ENCODE measurements at places on chromosomes 1 and 21. TPM values are rescaled to one million over a fixed set of nuclear protein-coding genes. Genes with fewer than 3 reads are reported as not detected.
A peak's percentile ranks its signal among the peaks of the same experiment; 100 is the strongest.

NBL1 gene
- 138 TPM for total RNA-seq

ATP1A4 gene
- total RNA-seq, result not detected

SPTA1 gene
- total RNA-seq, result not detected

ITLN2 gene
- total RNA-seq, result 63.8 TPM

TAF1A gene
- 8.2 TPM for total RNA-seq

TEX38 gene
- not detected for total RNA-seq

HRNR gene
- total RNA-seq, result not detected

OSCP1 gene
- total RNA-seq, result 12.4 TPM

GRCh38 chr1:99986656-99987225 is 16.9 kb downstream of the SLC35A3 start:
- peaks cover 4% of the 10 kb centered on the region for H3K36me3 ChIP-seq
- no peak for DNase-seq
- no peaks in the 10 kb centered on the region for H3K4me1 ChIP-seq
- H3K27ac ChIP-seq, result peak overlapping the region; percentile 69
- H3K27me3 ChIP-seq, result no peaks in the 10 kb centered on the region
- H3K4me3 ChIP-seq, result no peak overlapping the region

DNA sequence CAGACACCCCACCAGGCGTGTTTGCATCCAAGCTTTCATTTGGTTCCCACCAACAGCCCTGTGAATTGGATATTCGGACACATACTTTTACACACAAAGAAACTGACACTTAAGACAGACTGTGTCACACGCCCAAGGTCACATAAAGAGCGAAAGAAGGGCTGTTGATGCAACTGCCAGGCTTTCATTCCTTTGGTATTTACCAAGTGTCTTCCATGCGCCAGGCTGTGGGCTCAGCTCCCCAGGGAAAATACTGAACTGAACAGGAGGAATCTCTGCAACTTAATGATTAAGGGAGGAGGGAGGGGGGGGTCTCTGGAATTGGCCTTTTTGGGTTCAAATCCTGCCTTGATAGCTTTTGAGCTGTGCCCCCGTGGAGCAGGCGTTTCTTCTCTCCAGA is 122.8 kb downstream of the ACTL8 start:
- H3K27ac ChIP-seq, result no peak overlapping the region
- no peaks in the 10 kb centered on the region for H3K4me1 ChIP-seq
- no peak overlapping the region for H3K4me3 ChIP-seq
- H3K36me3 ChIP-seq, result no peaks in the 10 kb centered on the region

GRCh38 chr1:209531549-209531948 is 52.0 kb upstream of the CAMK1G start:
- no peak overlapping the region for H3K4me3 ChIP-seq
- H3K27ac ChIP-seq, result no peak overlapping the region
- H3K4me1 ChIP-seq, result no peaks in the 10 kb centered on the region
- no peaks in the 10 kb centered on the region for H3K36me3 ChIP-seq

GRCh38 chr1:224435318-224435763 is 744 bp upstream of the WDR26 start:
- peak overlapping the region; percentile 99 for H3K27ac ChIP-seq
- H3K4me1 ChIP-seq, result peaks cover 33% of the 10 kb centered on the region
- H3K36me3 ChIP-seq, result peaks cover 7% of the 10 kb centered on the region
- no peaks in the 10 kb centered on the region for H3K27me3 ChIP-seq
- no peak for DNase-seq

DNA sequence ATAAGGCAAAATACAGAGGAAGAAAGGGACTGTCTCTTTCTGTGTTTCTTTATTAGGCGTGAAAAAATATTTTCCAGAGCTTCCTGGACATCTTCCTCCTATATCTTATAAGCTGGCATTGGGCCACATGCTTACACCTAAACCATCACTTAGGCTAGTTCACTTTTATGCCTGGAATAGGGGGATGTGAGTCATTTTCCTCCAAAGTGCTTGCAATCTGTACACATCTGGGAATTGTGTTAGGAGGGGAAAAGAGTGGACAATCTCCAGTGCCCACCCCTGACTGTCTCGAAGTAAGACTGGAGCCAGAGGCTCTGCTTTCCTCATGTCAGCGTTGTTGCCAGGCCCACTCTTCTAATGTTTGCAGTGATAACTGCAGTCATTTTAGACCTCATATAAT is 29.9 kb downstream of the GIPC2 start:
- no peak for DNase-seq
- H3K27ac ChIP-seq, result no peak overlapping the region
- H3K36me3 ChIP-seq, result no peaks in the 10 kb centered on the region
- H3K4me1 ChIP-seq, result no peaks in the 10 kb centered on the region

DNA sequence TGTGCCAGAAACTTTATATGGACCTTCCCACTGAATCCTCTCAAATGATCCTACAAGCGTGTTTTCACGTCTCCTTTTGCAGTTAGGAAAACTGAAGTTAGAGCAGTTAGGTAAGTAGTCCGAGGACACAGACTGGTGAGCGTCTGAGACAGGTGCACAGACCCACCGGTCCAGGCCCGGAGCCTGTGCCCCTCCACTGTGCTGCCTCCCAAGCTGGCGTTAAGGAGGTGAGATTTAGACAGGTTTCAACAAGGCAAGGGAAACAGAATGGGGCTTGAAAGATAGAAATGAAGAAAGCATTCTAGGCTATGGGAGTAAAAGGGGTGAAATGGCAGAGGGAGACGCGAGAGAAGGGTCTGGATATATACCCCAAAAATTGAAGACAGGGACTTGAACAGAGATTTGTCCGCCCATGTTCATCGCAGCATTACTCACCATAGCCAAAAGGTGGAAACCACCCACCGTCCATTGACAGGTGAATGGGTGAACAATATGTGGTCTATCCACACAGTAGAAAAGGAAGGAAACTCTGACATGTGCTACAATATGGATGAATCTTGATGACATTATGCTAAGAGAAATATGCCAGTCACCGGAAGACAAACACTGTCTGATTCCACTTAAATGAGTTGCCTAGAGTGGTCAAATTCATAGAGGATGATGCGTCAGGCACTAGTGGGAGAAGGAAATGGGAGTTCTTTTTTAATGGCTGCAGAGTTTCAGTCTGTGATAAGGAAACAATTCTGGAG is 15.7 kb upstream of the PKP1 start:
- H3K36me3 ChIP-seq, result no peaks in the 10 kb centered on the region
- H3K27ac ChIP-seq, result no peak overlapping the region
- DNase-seq, result no peak
- H3K4me1 ChIP-seq, result no peaks in the 10 kb centered on the region
- no peak overlapping the region for H3K4me3 ChIP-seq

DNA sequence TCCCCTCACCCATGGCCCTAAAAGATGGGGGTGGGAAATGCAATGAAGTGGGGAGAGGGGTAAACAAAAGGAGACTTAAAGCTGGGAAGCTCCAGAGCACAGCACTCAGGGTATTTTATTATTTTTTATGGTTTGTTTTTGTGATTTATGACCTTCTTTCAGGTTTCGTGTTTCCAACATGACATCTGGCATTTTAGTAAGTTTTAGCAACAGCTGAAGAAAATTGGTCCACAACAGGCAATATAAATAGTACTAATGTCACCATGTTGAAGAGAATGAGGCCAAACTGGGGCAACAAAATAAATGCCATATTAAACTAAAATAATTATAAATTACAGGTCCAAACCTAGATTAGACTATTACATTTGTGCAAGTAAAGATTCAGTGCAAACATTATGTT is 56.3 kb downstream of the TBX15 start:
- no peaks in the 10 kb centered on the region for H3K4me1 ChIP-seq
- no peaks in the 10 kb centered on the region for H3K27me3 ChIP-seq

GRCh38 chr1:7993593-7994479 is 32.3 kb downstream of the ERRFI1 start:
- H3K27ac ChIP-seq, result no peak overlapping the region
- H3K27me3 ChIP-seq, result no peaks in the 10 kb centered on the region
- no peak overlapping the region for H3K4me3 ChIP-seq
- H3K4me1 ChIP-seq, result no peaks in the 10 kb centered on the region
- DNase-seq, result no peak

GRCh38 chr1:6645018-6645417 is 20.4 kb downstream of the THAP3 start:
- no peaks in the 10 kb centered on the region for H3K4me1 ChIP-seq
- no peak for DNase-seq
- H3K27ac ChIP-seq, result no peak overlapping the region
- no peaks in the 10 kb centered on the region for H3K27me3 ChIP-seq
- H3K4me3 ChIP-seq, result no peak overlapping the region
- H3K36me3 ChIP-seq, result peaks cover 17% of the 10 kb centered on the region

GRCh38 chr1:212630158-212630900 is 21.8 kb downstream of the ATF3 start:
- no peak overlapping the region for H3K4me3 ChIP-seq
- peaks cover 24% of the 10 kb centered on the region for H3K4me1 ChIP-seq
- DNase-seq, result peak; percentile 31
- no peaks in the 10 kb centered on the region for H3K27me3 ChIP-seq
- H3K36me3 ChIP-seq, result no peaks in the 10 kb centered on the region
- H3K27ac ChIP-seq, result no peak overlapping the region

DNA sequence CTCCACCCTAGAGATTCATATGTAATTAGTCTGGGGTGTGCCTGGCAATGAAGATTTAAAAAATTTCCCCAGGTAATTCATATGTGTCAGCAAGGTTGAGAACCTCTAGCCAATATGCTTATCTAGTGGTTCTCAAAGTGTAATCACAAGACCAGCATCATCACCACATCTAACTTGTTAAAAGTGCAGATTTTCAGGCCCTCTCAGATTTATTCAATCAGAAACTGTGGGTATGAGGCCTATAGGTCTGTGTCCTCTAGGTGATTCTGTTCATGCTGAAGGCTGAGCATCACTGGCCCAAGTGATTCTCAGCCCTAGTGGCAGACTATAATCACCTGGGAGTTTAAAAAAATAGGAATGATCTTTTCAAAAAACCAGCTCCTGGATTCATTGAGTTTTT is 75.9 kb downstream of the SWT1 start:
- no peak overlapping the region for H3K4me3 ChIP-seq
- no peaks in the 10 kb centered on the region for H3K27me3 ChIP-seq
- no peak overlapping the region for H3K27ac ChIP-seq

GRCh38 chr1:33094971-33095604 is 14.1 kb downstream of the AZIN2 start:
- peak; percentile 50 for DNase-seq
- no peak overlapping the region for H3K4me3 ChIP-seq
- H3K27me3 ChIP-seq, result no peaks in the 10 kb centered on the region

- no peak overlapping the region for H3K4me3 ChIP-seq
- no peak overlapping the region for H3K27ac ChIP-seq
- H3K27me3 ChIP-seq, result no peaks in the 10 kb centered on the region
- no peak for DNase-seq
- no peaks in the 10 kb centered on the region for H3K36me3 ChIP-seq
Observed at GRCh38 chr1:186899977-186900376, 71.2 kb downstream of the PLA2G4A start.

GRCh38 chr1:175633801-175634200 is 109.6 kb downstream of the TNR start:
- H3K27me3 ChIP-seq, result no peaks in the 10 kb centered on the region
- no peak overlapping the region for H3K4me3 ChIP-seq
- DNase-seq, result no peak

- H3K36me3 ChIP-seq, result no peaks in the 10 kb centered on the region
- H3K4me3 ChIP-seq, result no peak overlapping the region
- peak overlapping the region; percentile 65 for H3K27ac ChIP-seq
- peaks cover 48% of the 10 kb centered on the region for H3K4me1 ChIP-seq
- no peaks in the 10 kb centered on the region for H3K27me3 ChIP-seq
Observed at GRCh38 chr21:33198346-33199099, 31.2 kb upstream of the IFNAR2 start.

- DNase-seq, result no peak
- no peaks in the 10 kb centered on the region for H3K4me1 ChIP-seq
- no peak overlapping the region for H3K4me3 ChIP-seq
- peaks cover 77% of the 10 kb centered on the region for H3K36me3 ChIP-seq
- H3K27me3 ChIP-seq, result no peaks in the 10 kb centered on the region
Observed at GRCh38 chr1:23759277-23759676, 16.0 kb downstream of the ELOA start.

- peaks cover 3% of the 10 kb centered on the region for H3K36me3 ChIP-seq
- H3K27ac ChIP-seq, result peak overlapping the region; percentile 92
- H3K4me1 ChIP-seq, result peaks cover 14% of the 10 kb centered on the region
Observed at GRCh38 chr1:248906753-248907661, 972 bp downstream of the PGBD2 start.

GRCh38 chr1:152811050-152811449 is 721 bp upstream of the LCE1B start:
- no peak for DNase-seq
- H3K36me3 ChIP-seq, result no peaks in the 10 kb centered on the region
- H3K4me3 ChIP-seq, result no peak overlapping the region
- H3K4me1 ChIP-seq, result no peaks in the 10 kb centered on the region
- no peaks in the 10 kb centered on the region for H3K27me3 ChIP-seq

DNA sequence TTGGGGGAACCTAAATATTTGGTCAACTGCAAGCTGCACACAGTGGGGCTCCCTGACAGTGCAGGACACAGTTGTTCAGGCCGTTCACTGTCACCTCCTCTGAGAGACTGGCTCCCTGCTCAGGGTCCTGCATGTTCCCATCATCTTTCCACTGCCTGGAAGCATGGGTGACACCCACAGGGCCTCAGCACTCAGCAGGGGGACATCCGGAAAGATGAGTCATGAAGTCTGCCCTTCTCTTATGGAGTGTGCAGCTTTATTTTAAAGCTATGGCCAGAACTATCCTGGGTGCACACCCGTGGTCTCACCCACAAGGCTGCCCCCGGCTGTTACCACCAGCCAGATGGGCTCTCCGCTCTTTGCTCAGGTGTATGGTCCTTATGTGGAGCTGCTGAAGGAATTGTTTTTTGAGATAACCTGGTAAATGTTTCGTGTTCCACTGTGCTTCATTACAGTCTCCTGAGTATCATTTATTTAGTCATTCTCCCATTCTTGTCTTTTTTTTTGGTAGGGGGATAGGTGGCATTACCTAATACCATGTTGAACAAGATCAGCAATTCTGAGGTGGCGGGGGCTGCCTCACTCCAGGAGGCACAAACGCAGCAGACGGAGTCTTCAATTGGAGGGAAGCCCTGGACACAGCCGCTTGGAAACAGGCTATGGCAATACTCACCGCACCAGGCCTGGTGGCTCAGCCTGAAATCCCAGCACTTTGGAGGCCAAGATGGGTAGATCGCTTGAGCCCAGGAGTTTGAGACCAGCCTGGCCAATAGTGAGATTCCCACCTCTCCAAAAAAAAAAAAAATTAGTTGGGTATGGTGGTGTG is 14.3 kb downstream of the TRIM11 start:
- H3K4me1 ChIP-seq, result no peaks in the 10 kb centered on the region
- no peak overlapping the region for H3K27ac ChIP-seq
- H3K4me3 ChIP-seq, result no peak overlapping the region
- DNase-seq, result no peak
- H3K27me3 ChIP-seq, result no peaks in the 10 kb centered on the region
- H3K36me3 ChIP-seq, result peaks cover 37% of the 10 kb centered on the region

DNA sequence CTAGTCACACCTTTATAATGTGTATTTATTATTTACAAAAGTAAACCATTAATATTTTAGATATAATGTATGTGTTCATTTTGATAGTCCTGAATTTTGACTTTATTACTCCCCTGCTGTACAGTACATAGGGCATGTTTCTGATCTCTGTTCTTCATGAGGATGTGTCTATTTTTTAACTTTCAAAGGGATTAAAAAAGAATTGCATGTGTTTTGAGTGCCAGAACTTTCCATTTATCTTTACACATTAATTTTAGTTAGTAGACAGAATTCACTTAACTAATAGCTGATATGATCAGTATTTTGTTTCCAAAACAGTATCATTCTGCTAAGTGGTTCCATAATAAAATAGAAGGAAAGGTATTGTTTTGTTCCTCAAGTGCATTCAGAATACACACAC is 3.1 kb downstream of the PBX1 start:
- peak overlapping the region; percentile 88 for H3K27ac ChIP-seq
- H3K4me3 ChIP-seq, result peak overlapping the region; percentile 74
- H3K27me3 ChIP-seq, result no peaks in the 10 kb centered on the region
- no peaks in the 10 kb centered on the region for H3K36me3 ChIP-seq
- peaks cover 4% of the 10 kb centered on the region for H3K4me1 ChIP-seq
- no peak for DNase-seq

- peaks cover 8% of the 10 kb centered on the region for H3K4me1 ChIP-seq
- DNase-seq, result no peak
- no peaks in the 10 kb centered on the region for H3K27me3 ChIP-seq
- H3K27ac ChIP-seq, result no peak overlapping the region
Observed at GRCh38 chr1:151340870-151341754, 5.9 kb downstream of the RFX5 start.

Data from upper lobe of left lung (tissue), 6 donors.